ENCODE measurements at places on chromosomes 1 and 21. TPM values are rescaled to one million over a fixed set of nuclear protein-coding genes. Genes with fewer than 3 reads are reported as not detected.

DNA sequence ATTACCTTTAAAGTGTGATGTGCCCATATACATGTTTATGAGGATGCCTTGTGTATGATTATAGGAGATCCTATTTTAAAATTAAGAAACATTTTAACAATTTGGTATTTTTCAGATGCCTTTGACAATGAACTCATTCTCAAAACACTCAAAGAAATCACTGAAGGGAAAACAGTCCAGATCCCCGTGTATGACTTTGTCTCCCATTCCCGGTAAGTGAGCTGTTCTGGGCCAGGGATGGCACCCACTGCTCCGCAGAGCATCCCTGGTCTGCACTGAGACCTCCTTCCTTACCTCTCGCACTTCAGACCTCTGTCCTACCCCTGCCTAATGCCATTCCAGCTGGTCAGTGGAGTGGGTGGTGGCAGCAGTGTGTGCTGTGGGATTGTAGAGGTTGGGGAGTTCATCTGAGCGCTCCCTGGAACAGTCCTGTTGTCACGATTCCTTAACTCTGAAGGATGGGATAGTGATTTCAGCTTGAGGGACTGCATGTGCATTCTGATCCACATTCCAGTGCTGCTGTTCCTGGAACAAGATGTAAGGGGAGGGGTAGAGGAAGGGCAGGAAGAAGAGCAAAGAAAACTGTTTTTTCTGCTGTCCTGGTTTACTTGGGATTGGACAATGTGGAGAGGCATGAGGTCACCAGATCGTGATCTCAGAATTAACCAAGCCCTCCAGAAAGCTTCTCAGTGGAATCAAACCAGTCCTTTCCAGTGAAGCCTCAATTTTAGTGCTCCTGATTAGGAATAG lies 63.9 kb downstream of the UCK2 start:
- peak; percentile 36 for DNase-seq

GRCh38 chr1:58799650-58800049 lies 15.8 kb upstream of the JUN start:
- DNase-seq: no peak

DNA sequence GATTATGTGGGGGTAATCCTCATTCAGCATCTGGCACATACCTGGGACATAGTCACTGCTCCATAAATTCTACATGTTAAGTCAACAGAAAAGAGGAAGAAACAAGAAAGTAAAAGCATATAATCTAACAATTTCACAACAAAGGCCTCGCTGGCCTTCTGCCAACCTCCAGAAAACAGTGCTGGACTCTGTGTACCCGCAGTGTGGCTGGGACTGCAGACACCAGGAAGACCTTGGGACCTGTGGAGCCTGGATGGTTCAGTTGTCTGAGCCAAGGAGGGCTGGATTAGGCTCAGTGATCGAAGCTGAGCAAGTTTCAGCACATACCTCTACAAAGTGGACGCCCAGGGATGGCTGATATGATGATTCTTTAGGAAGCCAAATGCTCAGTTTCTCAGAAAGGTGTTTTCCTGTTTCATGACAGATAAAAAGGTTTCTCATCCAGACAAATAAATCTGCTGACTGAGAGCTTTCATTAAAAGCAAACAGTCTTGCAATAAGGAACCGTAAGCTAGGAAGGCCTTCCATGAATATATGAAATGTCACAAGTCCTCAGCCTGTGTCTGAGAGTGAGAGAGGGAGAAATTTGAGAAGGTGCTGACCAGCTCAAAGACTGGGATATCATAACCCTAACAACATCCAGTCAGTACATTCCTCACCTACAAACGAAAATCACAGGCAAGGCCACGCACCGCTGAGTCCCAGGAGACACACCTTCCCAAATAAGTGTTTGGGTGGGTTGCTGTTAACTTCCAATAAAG lies 48.4 kb downstream of the CAPZB start:
- no peak for DNase-seq

- no peak for DNase-seq
These were observed 15.8 kb downstream of the KMO start for GRCh38 chr1:241548008-241548407.

GRCh38 chr1:172487550-172487949 lies 43.7 kb upstream of the PIGC start:
- no peak for DNase-seq

DNA sequence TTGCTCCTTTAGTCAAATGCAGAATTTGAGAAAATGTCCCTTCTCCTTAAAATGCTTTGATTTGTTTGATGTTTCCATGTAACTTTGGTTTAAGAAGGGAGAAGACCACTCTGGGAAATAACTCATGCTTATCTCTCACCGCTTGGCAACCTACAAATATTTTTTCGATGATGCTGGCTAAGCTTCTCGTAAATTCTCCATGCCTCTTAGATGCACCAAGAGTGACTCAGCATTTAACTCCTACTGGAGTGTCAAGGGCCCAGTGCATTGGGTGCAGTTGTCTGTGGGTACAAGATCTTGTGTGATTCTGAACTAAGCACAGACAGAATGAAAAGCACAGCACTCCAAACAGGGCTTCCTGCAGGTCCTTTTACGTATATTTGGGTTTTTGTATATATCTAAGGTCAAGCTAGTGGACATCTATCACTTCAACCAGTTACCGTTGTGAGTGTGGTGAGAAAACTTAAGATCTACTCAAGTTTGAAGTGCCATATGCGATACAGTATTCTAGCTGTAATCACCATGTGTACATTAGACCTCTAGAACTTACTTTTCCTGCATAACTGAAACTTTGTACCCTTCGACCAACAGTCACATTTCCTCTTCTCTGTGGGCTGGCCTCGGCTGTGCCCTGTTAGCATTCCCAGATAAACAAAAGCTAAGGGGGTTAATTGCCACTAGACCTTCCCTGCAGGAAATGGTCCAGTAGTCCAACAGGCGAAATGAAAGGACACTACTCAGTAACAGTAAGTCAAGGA lies 55.8 kb downstream of the COL18A1 start:
- DNase-seq: no peak

GRCh38 chr1:40363721-40364120 lies 9.8 kb upstream of the SMAP2 start:
- no peak for DNase-seq

- DNase-seq: no peak
These were observed 84.6 kb downstream of the SYT2 start for GRCh38 chr1:202625416-202626360.

DNA sequence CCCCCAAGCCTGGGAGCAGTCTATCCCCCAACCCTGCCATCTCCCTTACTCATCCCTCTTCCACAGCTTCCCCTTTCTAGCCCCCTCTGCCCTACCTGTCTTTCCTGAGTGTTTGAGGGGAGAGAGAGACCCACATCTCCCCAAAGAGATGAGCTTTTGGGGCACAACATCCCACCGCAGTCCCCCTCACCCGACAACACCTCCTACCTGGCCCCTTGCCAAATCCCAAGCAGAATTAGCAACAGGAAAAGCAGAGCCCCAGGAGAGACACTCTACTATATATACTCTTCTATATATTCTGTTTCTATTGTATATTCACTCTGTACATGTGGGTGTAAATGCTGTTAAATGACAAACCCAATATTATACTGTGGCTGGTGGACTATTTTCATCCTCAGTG lies 9.9 kb upstream of the KCNC4 start:
- DNase-seq: no peak

GRCh38 chr1:67674260-67675011 lies 10.6 kb upstream of the GADD45A start:
- DNase-seq: no peak

- DNase-seq: no peak
These were observed 163.2 kb downstream of the FMN2 start for GRCh38 chr1:240254778-240255291.

GRCh38 chr1:3217181-3217641 lies 148.2 kb downstream of the PRDM16 start:
- no peak for DNase-seq

DNA sequence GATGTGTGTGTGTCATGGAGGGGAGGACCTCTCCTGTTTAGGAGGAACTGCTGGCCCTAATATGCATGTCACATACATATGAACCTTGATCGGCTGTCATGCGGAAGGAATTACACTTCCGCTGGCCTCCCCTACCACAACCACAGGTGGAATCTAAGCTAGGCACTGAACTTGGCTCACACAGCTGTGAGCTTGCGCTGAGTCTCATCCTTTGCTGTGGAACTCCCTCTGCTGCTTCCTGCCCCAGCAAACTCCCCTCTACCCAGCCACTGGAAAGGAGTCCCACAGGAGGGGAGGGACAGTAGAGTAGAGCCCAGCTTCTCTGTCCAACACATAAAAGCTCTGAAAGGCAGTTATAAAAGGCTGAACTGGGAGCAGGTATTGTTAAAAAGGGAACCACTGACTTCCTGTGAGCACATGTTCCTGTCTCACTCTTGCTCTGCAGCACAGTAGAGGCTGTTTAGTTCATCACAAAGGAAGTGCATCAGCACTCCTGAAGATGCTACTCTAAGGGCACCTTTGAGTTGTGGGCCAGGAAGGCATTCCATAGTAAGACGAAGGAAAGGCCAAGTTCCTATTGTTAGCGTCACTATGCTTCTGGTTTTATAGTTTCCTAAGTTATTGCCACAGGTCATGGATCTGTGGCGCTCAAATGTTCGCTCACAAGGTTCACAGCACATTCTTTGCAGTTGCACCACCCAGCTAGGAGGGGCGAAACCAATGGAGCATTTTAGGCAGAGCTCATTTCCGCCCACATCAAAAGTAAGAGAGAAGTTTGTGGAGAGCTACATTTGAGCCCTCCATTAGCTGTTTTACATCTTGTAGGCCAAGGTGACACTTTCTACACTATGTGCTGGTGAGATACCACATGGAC lies 17.7 kb upstream of the PTPRC start:
- peak; percentile 74 for DNase-seq

GRCh38 chr1:9322661-9323244 lies 30.1 kb downstream of the SPSB1 start:
- no peak for DNase-seq

GRCh38 chr1:15424146-15424667 lies 14.0 kb upstream of the CTRC start:
- no peak for DNase-seq

- no peak for DNase-seq
These were observed 45.9 kb downstream of the COQ8A start for GRCh38 chr1:226985839-226986463.

GRCh38 chr1:36717431-36717830 lies 234.7 kb upstream of the CSF3R start:
- DNase-seq: no peak

GRCh38 chr1:156118177-156118868 lies 3.8 kb downstream of the LMNA start:
- no peak for DNase-seq

DNA sequence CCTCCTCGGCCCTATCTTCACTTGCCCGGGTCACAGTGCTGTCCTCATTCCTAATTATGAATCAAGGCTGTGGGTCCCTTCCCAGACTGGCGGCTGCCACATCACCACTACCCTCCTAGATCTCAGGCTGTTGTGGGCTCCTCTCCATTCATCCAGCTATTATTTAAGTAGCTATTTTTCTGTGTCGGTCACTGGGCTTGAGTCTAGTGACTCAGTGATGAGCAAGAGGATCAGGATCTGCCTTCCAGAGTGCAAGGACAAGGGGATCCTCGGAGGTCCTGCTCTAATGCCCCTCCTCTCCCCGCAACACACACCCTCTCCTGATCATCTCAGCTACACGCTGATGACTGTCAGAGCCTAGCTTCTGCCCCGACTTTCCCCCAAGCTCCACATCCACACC lies 34.1 kb downstream of the CDCP2 start:
- DNase-seq: no peak

DNA sequence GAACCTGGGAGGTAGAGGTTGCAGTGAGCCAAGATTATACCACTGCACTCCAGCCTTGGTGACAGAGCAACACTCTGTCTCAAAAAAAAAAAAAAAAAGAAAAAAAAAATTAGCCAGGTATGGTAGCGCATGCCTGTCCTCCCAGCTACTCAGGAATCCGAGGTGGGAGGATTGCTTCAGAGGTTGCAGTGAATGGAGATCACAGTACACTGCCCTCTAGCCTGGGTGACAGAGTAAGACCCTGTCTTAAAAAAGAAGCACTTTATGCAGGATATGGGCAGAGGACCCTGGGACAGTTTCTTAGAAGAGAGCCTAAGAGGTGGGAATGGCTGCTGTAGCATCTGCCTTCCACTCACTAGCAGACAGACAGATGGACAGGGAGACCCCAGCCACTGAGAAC lies 23.0 kb downstream of the IQGAP3 start:
- DNase-seq: no peak

- DNase-seq: peak; percentile 85
These were observed 2.6 kb downstream of the ALPL start for GRCh38 chr1:21511579-21512522.

- no peak for DNase-seq
These were observed 251.1 kb upstream of the ADGRL2 start for GRCh38 chr1:81549588-81550127.

DNA sequence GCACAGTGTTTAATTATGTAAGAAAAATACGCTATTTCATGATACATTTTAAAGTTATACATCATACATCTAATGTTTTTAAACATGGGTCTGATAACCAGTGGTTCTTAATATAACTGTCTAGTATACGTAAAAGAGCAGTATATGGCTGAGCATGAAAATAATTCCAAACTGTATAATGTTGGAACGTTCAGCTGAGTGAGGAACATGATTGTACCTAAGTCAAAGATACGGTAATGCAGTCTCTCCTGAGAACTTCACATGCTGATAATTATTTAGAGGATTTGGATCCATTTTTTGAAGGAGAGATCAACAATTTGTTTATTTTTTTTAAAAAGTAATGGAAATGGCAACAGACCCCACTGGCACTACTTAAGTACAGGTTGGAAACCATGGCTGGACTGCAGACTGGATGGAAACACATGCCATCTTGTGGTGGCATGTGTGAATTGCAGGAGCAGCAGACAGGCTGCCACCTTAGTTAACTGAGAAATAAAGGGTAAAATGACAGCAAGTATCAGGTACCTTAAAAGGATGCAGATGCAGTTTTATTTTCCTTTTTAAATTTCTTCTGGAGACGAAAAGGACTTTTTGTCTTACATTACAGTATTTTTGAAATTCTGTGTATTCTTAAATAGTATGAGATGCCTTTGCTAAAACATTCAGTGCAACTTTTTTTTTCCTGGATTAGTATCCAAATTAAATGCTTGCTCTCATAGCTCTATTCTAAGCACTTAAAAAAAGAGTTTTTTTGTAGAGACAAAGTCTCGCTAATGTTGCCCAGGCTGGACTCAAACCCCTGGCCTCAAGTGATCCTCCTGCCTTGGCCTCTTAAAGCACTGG lies 73.8 kb downstream of the MTR start:
- no peak for DNase-seq

GRCh38 chr21:27423906-27424595 lies 457.2 kb upstream of the ADAMTS5 start:
- DNase-seq: peak; percentile 23

IKBKE gene
- 22.3 TPM for total RNA-seq

DMBX1 gene
- total RNA-seq: not detected

MAP10 gene
- total RNA-seq: 3.3 TPM

C1orf94 gene
- not detected for total RNA-seq

C21orf91 gene
- total RNA-seq: 5.3 TPM

DTL gene
- 31.5 TPM for total RNA-seq

NUDT17 gene
- total RNA-seq: 4.0 TPM

WNT4 gene
- total RNA-seq: 0.07 TPM

RUNX3 gene
- not detected for total RNA-seq

OR2T33 gene
- total RNA-seq: not detected

ZBTB8A gene
- 4.4 TPM for total RNA-seq

SON gene
- total RNA-seq: 176 TPM

TBX19 gene
- 0.29 TPM for total RNA-seq

WASF2 gene
- 21.4 TPM for total RNA-seq

Data from epithelial cell of proximal tubule (primary cell).